Stimulated activated CD8-positive, alpha-beta memory T cell treated with anti-CD3 and anti-CD28 coated beads, Interleukin-15, amount 100 ng/mL, for 1 hour (primary cell): ENCODE measurements at places on chromosomes 11 and 22.

DNA sequence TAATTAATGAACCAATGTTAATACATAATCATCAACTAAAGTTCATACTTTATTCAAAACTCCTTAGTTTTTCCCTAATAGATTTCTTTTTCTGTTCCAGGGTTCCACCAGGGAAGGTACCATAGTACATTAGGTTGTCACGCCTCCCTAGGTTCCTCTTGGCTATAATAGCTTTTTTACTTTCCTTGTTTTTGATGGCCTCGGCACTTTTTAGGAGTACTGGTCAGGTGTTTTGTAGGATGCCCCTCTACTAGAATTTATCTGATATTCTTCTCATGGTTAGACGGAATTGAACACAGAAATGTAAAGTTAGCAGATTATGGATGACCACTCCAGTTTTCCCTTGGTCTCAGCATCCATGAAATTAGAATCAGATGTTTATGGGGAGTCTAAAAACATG, 34.0 kb downstream of the PARVA start:
- no peak for DNase-seq

DNA sequence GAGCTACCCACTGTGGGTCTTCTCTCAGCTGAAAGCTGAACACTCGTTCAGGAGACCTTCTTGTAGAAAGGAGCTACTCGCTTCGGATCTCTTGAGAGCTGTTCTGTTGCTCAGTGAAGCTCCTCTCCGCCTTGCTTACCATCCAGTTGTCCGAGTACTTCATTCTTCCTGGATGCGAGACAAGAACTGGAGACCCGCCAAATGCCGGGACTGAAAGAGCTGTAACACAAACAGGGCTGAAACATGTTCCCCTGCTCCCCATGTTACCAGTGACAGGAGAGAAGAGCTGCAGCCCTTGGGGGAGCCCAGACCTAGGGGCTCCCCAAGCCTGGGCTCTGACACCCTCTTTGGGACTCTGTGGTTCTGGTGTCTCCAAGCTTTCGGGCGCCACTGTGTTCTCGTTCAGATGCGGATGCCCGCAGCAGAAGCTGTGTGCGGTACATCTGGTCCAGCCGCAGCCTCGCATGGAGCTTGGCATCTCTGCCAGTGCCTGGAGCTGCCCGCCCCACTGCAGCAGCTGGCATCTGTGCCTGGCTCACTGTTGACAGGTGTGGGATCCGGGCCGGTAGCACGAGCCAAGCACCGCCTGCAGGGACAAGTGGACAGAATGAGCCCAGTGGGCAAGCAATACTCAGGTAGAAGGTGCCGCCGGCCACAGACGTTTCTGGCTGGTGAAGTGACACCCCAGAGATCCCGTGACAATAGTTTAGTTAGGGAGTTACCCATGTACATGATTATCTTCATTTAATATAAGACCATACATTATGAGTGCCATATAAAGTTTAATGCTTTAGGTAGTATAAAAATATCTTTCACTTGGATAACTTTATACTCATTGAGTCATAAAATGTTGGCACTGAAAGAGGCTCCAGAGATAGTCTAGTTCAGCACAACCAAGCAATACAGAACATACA, 49.1 kb downstream of the EMSY start:
- DNase-seq: no peak

DNA sequence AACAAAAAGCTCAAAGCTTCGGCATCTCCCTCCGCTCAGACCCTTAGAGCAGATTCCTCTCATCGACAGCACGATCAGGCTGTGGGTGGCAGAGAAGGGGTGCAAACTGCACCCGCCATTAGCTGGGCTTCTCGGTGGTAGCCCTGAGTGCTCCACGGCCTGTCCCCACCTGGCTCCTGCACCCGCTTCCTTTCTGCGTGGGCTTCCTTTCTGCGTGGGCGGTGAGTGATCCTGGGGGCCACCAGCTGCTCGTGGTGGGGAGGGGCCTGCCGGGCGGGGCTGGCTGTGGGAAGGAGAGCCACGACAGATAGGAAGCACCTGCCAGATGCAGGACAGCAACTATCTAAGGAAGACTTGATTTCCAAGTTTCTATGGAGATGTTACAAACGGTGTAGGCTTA, 55.0 kb downstream of the BRD1 start:
- DNase-seq: no peak

DNA sequence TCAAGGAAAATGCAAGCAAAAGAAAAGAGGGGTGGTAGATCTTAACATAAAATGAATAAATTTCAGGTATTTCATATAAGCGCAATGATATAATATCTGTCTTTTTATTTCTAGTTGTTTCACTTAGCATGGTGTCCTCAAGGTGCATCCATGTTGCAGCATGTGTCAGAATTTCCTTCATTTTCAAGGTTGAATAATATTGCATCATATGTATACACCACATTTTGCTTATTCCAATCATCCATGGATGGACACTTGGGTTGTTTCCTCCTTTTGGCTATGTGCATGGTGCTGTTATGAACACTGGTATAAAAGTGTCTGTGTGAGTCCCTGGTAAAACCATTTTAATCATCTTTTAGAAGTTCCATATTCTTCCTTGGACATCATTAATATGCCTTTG, 7.0 kb upstream of the KDM4F start:
- DNase-seq: no peak
